ENCODE measurements at places on chromosomes 13 and 19.

DNA sequence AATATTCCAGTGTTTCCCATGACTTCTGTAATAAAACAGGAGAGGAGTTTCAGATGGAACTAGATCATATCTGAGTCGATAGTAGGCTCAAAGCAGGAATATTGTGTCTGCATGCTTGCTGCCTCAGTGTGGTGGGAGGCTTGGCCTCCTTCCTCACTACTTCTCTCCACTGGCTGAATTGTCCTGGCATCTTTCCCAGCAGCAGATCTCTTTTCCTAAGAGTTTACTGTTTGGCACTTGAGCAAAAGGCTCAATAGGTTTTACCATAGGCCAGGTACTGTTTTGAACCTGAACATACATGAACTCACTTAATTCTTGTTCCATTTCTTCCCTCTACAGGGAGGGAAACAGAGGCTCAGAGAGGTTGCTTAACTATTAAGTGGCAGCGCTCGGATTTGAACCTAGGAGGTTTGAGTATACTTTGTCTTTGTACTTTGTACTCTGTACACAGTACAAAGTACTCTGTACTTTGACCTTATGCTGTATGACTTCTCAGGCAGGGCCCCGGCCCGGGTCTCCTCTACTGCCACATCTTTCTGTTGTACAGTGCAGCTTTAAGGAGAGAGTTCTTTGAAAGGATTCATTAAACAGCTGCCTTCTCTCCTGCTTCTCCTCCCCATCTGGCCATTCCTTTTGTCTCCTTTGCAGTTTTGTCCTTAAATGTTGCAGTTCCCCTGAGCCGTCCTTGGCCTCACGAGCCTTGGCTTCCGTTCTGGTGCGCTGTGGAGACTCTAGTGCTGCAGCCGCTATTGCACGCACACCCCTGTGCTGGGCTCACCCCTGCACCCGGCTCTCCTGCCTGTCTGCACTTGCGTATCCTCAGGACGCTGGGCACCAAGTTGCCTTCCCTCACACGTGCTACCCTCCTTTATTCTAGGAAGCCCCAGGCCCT is 8.1 kb downstream of the B3GLCT start:
- DNase-seq: no peak

DNA sequence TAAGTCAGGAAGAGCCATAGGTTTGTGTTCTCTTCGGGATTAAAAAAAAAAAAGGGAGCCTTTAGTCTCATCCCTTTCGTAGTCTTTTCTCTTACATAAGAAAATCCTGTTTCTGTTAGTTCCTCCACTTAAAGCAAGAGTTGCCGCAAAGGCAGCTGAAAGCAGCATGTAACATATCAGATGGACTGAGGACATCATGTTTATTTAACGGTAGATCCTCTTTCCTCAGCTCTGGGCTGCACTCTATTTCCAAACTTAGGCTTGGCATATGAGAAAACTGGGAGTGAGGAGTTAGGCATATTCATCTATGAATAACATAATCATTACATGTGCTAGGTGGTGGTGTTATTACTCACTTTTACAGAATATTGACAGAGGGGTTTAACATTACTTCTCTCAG is 391.2 kb downstream of the KLF12 start:
- DNase-seq: no peak

DNA sequence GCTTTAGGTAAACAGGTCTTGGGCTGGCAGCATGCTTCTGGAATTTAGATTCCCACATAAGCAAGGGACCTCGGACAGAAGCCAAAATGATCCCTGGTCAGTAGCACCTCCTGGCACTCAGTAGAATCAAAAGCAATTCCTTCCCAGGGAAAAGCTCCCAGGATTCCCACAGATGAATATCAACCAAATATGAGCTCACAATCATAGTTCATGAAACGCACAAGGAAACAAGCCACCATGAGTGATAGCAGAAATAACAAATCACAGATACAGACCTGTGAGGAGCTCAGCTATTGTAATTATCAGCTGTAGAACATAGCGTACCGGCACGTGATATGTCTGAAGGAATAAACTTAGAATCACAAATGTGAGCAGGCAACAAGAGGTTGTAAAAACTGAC is 21.8 kb upstream of the PLAUR start:
- no peak for DNase-seq

DNA sequence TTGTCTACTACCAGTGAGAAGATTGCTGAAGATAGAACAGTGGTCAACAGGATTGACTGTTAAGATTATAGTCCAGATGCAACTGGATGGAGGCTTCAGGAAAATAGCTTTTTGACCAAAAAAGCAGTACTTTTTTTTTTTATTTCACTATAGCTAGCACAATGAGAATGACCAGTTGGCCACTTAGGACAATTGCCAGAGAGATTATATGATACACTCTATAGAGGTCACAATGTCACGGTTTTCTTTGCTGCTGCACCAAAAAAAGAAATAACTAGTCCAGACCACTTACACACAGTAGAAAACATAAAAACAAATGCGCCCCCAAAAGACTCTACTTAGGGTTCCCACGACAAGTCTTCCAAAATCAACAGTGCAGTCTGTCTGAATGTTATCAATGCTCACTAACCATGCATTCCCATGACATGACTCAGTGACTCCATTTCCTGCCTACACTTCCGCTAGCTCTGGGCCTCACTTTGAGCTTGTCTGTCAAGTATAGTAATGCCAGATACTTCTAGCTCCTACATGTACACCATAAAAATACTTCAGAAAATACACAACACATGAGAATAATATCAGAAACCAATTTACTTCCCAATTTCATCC is 209.1 kb upstream of the STARD13 start:
- DNase-seq: peak; percentile 47

DNA sequence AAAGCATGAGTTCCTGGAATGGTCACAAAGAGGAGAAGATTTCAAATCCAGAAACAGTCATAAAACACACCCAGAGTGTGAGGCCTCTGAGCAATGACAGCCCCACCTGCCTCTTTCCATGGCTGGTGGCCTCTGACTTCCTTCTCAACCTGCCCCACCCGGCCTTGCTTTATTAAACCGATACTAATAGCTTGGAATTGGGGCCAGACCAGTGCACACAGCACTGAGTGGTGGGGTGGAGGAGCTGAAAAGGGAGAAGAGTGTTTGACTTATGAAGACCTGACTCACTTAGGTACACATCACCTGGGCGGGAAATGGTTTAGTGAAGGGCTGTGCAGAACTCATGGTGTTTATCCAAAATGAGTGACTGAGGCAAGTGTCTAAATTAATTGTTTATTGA is 20.7 kb upstream of the CEACAM6 start:
- DNase-seq: no peak

DNA sequence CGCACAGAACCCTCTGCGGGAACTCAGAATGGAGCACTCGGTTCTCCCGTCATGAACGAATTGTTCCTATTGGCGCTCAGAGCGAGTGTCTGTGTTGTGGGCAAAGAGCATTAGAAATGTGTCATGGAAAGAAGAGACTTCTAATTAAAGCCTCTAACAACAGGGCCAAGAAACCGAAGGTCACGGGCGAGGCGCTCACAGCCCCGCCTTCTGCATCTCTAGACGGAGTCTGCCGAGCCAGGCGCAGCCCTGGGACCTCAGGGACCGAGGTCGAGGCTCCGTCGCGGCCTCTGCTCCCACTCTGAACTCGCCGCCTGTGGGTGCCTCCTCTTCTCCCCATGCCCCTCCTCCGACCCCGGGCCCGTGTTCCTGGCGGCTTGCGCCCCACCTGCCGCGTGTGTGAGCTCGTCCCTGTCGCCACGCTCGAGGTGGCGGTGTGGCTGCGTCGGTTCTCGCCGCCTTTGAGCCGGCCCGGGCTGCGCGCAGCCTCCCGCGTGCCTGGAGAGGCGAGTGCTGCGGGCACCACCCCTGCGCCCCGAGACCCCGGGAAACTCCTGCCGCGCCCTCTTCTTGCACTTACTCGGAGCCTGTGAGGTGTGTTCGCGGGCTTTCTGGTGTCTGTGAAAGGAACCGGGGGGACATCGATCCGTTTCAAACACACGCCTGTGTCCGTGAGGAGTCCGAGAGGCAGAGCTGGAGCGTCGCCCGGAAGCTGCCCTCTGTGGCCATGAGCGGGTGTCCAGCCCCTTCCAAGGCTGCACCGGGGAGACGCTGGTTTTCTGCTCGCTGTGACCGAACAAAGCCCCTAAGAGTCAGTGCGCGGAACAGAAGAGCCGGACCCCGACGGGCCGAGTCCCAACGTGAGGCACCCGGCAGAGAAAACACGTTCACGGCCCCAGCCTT is 45.4 kb upstream of the SPACA7 start:
- no peak for DNase-seq

- no peak for DNase-seq
These were observed 10.5 kb upstream of the ZNF112 start for GRCh38 chr19:44367024-44367423.
